ENCODE measurements at places on chromosomes 2 and 18.

DNA sequence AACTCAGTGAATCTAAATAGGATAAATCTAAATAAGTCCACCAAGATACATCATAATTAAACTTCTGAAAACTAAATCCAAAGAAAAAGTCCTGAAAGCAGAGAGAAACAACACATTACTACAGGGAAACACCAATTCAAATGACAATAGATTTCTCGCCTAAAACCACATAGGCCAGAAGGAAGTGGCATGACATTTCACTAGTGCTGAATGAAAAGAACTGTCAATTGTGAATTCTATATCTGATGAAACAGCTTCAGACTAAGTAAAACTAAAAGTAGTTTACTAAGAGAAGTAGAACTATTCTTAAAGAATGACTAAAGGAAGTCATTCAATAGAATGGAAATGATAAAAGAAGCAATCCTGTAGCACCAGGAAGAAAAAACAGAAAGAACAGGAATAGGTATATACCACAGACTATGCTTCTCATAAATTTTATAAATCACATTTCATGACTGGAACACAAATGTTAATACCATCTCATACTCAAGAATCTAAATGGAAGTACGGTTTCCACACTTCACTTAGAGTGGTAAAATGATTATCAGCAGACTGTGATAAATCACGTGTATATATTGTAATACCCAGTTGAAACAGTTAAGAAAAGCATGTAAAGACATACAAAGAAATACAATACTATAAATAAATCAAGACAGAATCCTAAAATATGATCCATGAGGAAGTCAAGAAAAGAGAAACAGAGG, 46.4 kb downstream of the ASXL2 start:
- DNase-seq = no peak

- DNase-seq = no peak
Measured at GRCh38 chr2:145692971-145693478, 1173.1 kb upstream of the ZEB2 start.

DNA sequence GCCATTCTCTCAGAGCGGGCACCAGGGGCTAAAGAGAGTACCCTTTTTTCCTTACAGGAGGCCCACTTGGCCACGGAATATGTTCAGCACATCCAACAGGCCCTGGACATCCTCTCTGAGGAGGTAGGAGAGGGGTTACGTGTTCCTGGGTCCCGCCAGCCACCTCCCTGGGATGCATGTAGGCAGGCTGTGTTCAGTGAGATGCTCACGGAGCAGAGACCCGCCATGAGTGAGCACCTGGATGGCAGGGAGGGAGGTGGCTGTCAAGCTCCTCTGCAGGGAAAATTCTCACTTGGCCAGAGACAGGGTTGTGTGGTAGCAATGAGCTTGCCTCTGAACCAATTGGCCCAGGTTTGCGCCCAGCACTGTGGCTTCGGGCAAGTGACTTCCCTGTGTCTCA, 123.1 kb upstream of the PPP1CB start:
- no peak for DNase-seq

DNA sequence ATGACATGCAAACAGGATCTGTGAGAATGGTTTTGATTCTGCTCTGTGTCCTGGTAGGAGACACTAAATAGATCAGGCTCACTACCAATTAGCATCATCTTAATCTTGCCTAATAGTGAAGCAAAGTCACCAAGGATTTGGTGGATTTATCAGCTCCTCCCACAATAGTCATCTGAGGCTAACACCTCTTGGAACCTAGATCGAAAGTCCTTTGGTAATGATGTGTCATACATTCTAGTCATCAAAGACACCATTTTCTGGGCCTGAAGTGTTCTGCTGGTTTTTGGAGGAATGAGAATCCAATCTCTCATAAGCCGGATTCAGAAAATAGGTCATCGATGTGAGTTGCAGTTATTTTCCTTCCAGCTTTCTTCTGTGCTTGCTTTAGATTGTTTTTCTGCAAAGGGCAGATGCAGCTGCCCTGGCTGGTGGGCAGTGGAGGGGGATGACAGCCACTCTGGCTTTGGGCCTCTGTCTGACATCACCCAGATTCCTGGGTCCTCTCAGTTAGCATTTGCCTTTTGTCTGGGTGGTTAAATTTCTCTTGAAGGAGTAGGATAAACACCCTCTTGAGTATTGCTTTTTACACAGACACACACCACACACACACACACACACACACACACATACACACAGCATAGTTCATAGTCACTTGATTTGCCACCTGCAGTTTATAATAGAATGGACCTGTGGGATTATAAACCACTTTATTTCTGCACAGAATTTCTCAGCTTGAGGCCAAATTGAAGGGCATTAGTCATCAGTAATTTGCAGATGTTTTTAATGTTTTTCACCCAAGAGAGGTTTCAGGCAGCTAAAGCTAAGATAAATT, at the start of gene MYO3B:
TSS of gene MYO3B (plus strand) at position 198 of the 832 bp plus-strand sequence. CDS start at position 339, 141 bp downstream.
- no peak for DNase-seq

All from Right ventricle myocardium inferior (tissue), 1 donor.